ENCODE measurements at places on chromosomes 1 and 21.

DNA sequence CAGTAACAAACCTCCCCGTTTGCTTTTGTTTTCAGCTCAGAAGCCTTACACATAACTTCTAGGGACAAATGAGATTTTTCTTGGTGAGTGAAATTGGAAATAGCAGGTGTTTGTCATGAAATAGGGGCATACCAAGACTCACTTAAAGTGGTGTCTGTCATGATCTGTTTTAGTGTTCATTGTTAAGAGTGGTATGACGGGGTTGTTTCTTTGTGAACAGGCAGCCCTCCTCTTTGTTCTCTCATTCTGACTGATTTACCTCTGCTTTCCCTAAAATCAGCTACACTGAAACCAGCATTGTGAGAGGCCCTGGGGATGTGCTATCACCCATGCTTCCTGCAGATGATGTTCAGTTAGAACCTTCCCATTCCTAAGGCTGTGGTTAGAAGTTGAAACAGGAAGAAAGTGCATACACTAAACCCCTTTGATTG is 2.5 kb upstream of the ERO1B start:
- no peak for DNase-seq

- no peak for DNase-seq
Measured at GRCh38 chr1:16998589-16998988, 13.1 kb downstream of the ATP13A2 start.

DNA sequence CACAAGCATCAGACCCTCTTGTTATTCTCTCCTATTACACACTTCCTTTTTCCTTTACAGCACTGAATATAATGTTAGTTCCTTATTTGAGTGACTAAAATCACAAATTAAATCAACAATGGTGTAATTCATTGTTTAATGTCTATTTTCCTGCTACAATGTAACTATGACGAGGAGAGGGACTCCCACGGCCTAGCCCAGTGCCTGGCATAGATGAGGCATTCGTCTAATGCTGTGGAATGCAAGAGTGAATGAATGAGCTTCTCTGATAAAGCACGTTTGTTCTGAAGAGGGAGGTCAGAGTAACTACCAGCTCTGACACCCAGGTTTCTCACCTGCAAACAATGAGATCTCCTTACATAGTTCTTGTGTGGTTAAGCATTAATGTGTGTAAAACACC is 479.4 kb downstream of the OMA1 start:
- DNase-seq = no peak

DNA sequence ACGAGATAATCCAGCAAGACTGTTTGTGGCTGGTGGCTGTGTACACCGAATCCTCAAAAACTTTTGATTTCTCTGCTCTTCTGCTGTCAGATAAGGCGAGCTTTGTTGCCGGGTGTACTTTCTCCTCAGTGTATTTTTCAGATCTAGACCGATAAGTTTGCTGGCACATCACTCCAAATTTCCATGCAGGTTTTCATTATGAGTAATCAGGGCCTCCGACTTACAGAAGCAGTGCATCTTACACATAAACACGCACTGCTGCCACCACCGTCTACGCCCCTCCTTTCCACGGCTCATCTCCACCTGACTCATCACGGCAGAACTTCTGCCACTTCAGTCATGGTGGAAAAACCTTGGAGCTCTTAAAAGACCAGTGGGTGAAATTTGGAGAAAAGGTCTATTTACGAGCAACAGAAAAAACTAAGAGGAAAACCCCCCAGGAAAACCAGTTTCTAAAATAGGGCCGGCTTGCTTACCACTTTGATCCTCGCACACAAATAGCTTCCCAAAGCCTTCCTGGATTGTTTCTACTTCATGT is 7.7 kb downstream of the ZBTB21 start:
- DNase-seq = no peak

GRCh38 chr1:25832336-25833037 is 12.7 kb downstream of the MTFR1L start:
- no peak for DNase-seq

DNA sequence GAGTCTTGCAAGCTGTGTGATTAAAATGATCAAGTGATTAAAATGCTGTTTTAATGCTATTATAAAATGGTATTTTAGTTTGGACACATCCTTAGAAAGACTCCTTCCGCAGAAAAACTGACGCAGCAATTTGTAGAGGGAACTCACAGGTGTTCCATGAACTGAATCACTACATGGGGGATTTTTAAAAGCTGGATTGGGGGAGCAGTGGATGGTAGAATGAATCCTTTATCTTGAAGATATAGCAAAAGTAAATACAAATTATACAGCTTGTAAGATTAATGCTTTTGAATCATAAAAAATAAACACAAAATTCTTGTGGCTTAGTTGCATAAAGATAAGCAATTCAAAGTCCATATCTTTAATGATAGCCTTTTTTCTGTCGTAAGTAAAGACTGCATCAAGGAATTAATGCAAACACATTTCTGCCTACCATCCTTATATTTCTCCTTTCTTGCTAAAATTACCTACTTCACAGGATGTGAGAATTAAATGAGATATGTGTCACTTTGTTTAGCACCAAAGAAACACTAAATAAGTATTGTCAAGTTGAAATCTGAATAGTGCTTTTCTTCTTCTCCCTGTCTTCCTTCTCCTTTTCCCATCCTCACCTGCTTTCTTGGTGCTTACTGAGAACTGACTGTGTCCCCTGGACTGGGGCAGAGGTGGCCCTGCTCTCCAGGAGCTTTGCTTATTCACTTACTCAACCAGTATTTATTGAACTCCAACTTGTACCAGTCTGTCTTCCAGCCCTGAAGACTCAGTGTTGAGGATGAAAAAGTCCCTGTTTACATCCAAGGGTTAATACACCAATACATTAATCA is 61.5 kb upstream of the F3 start:
- no peak for DNase-seq

DNA sequence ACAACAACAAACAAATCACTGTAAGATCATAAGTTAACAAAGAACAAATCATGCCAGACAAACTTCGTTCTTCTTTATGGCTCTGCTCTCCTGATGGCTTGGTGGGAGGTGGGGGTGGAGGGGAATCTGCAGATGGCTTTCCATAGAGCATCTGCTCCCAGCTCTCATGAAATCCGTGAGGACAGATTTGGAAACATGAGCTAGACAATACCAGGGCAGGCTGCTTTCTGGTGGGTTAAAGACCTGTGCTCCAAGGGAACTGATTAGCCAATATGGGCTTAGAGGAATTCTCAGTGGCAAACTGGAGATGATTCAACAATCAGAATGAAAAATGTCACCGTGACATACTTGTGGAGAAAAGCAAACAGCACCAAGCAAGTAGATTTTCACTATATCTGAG is 69.4 kb upstream of the TLR5 start:
- no peak for DNase-seq

DNA sequence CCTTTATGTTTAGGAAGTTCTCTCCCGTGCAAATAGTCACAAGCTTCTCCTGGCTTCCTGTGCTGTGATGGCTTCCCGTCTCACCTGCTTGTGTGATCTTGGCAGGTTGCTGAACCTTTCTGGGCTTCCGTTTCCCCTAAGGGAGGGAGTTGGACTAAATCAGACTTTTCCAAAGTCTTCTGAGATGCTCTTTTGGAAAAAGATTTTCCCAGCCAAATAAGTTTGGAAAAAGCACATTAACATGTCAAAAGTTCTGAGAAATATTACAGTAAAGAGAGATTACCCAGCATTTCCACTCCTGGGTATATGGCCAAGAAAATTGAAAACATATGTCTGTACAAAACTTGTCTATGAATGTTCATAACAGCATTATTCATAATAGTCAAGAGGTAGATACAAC is 36.0 kb upstream of the TENT5C start:
- no peak for DNase-seq

DNA sequence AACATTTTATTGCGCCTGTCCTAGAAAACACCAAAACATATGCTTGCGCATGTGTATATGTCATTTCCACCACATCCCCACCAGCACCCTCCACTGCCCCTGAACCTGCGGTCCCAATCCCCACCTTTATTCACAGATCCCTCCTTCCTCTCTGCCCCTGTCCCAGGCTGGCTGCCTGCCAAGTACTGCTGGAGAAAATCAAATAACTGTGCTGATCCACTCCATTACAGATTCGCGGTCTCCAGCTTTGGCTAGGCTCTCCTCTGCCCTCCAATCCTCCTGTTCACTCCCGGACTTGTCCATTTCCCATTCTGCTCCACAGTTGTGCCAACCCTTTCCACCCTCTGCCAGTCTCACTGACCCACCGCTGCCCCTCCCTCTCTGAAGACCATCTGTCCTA is 59.3 kb upstream of the GJB5 start:
- no peak for DNase-seq

- no peak for DNase-seq
Measured at GRCh38 chr1:174134003-174134659, 25.2 kb upstream of the RABGAP1L start.

GRCh38 chr1:91651661-91652071 is 151.0 kb downstream of the CDC7 start:
- no peak for DNase-seq

DNA sequence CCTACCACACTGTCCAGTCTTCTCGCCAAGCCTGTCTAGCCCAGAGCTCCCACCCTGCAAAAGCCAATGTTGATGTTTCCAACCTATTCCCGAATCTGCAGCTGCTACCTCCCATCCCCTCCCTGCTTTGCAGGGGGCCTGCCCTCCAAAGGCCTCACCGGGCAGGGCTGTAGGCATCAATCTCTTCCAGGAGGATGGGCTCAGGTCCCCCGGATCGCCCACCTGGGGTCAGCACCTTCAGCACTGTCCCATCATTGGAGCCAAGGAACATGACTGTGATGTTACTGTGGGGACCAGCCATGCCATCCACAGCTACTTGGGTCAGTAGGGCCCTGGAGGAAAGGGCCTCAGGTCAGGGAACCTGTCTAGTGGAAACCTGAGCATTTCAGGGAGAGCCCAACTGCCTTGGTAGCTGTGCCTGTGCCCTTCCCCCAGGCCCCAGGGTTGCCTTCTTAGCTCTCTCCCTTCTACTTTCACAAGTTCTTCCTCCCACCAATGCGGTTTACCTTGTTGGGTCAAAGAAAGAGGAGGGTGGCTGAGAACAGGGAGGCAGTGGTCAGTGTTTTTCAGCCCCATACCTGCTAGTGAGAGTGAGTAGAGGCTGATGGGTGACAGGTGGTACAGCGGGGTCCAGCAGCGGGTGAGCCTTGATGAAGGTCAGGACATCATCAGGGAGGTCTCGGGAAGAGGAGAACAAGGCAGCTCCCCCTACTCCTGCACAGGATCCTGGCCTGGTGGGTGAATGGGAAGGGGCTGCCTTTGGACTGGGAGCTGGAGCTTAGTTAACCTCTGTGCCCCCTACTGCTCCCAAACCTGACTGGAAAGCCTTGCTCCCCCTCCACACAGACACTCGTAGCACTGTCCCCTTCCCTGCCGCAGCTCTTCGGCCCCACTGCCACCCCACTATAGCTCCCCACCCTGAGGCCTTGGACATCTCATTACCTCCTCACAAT is 10.7 kb downstream of the SEMA6C start:
- no peak for DNase-seq

DNA sequence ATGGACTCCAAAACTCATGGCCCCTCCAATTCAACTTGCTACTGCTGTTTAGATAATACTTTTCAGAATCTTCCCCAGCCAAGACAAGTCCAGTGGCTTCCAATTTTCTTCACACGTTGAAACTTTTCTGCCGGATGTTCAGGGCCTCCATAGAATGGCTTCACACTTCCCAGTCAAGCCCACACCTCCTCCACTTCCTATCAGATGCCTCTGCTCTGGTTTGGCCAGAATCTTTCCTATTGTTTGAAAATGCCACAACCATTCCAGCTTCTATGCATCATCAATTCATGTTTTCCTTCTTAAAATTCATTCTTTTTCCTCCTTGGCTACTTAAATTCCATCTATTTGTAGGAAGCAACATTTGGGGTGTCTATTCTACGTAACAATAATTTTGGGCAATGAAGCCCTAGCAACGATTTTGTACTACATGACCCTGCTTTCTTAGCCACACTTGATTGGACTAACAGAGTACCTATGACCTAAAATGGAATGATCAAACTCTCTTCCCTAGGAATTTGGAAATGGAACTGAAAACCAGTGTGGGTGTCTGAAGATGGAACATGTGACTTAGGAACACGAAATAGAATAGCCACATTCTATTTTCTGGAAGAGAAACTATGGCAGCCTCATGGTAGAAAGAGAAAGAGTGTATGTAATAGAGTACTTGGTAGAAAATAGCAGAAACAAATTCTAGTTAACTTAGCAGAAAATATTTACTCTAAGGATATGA is 74.1 kb upstream of the CNIH3 start:
- no peak for DNase-seq

GRCh38 chr1:61131716-61132115 is 49.4 kb downstream of the NFIA start:
- no peak for DNase-seq

DNA sequence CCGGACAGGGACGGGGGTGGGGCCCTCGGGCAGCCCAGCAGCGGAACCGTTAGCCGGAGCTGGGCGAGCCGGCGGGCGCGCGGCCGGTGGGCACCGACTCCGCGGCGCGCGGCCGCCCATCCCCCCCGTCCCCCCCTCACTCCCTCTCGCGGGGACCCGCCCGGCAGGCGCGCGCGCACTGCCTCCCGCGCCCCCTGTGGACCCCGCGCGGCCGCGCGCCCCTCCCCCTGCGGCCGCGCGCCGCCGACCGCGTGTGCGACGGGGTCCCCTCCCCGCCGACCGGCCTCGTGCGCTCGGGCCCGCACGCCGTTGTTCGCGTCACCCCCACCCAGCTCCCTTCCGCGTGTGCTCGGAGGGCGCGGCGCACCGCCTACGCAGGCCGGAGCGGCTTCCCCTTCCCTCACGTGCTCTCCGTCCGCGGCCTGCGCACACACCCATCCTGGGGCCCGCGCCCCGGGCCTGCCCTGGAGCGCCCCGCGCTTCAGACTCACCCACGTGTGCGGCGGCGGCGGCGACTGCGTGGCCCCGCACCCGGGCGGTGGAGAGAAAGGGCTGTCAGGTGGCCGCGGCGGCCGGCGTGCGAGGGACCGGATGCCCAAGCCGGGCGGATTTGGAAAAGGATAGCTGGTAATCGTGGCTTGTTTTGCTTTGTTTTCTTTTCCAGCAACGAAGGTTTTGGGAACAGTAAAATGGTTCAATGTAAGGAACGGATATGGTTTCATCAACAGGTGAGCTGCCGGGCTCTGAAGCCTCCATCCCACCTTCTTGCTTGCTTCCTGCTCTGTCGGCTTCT is 717 bp downstream of the YBX1 start:
- no peak for DNase-seq

DNA sequence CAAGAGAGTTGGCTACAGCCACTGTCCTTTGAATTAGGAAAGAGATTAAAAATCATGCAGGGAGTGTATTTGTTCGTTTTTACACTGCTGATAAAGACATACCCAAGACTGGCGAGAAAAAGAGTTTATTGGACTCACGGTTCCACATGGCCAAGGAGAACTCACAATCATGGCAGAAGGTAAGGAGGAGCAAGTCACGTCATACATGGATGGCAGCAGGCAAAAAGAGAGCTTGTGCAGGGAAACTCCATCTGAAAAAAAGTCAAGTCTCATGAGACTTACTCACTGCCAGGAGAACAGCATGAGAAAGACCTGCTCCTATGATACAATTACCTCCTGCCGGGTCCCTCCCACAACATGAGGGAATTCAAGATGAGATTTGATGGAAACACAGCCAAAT is 1595.2 kb downstream of the KCNT2 start:
- no peak for DNase-seq

DNA sequence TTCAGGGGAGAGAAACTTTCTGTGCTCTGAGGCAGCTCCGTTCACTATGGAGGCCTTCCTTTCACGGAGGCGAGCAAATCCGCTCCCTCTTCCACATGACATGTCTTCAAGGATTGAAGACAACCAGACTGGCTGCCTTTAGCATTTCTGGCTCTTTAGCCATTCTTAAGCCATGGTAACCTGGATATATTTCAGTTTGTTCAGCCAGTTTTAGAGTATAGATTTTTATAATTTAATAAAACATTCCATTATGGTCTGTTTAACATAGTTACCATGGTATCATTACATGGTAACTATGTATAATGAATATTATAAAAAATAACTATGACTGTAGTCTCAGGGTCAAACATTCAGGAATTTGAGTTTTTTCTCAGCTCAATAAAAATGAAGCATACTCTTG is 54.2 kb upstream of the NFIA start:
- no peak for DNase-seq

All from right renal cortex interstitium (tissue), 3 donors.